ENCODE measurements at places on chromosomes 3 and 15.
A peak's percentile ranks its signal among the peaks of the same experiment; 100 is the strongest.

- DNase-seq, result no peak
Observed at GRCh38 chr15:92915766-92916435, 15.8 kb downstream of the CHD2 start.

GRCh38 chr3:148500881-148501280 is 196.8 kb upstream of the AGTR1 start:
- DNase-seq, result no peak

GRCh38 chr3:132538072-132538471 is 59.0 kb upstream of the ACKR4 start:
- no peak for DNase-seq

DNA sequence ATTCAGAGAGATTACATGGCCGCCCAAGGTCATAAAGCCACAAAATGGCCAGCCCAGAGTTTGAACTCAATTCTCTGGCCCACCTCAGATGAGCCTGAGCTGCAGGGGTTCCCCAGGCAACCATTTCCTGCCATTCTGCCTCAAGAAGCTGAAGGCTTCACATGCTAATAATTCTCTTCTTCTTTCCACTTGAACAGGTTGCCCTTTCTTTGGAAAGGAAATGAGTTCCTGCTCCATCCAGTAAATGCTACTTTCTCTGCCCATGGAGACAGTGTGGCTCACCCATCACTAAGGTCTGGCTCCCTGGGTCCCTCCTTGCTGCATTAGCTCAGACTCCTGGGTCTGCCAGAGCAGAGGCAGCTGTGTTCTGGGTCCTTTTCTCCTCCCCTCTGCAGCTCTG is 48.2 kb downstream of the TRIM42 start:
- DNase-seq, result no peak

GRCh38 chr3:60277361-60277800 is 973.9 kb downstream of the FHIT start:
- no peak for DNase-seq

DNA sequence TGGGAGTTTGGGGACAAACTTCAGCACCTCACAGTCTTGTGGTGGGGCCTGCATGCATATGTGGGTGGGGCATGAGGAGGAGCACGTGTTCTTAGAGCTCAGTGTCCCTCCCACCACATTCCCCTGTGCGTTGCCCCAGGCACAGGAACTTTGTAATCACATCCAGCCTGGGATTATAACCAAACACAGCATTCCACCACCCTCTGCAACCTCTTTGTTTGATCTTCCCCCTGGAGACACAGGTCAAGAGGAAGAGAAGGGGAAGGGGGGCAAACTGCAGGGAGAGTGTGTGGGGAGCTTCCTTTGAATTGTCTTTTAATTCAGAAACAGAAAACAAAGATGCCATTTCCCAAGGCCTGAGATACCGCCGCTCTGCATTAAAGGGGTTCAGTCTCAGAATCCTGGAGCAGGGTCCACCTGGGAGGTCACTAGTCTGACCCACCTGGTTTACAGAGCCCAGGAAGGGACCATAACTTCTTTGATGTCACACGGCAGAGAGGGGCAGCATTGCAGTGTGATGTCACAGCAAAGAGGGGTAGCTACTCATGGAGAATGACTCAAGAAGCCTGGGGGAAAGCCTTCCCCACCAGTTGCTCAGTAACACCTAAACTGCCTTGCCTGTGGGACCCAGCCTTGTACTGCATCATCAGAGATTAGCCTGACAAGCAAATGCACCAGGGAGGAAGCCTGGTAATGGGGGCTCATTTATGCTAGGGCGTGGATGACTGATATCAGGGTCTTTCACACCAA is 106.3 kb upstream of the RNU6-1 start:
- peak; percentile 26 for DNase-seq

- DNase-seq, result no peak
Observed at GRCh38 chr15:95263751-95264150, 1032.4 kb downstream of the MCTP2 start.
